ENCODE measurements at places on chromosomes 6 and 20. TPM values are rescaled to one million over a fixed set of nuclear protein-coding genes. Genes with fewer than 3 reads are reported as not detected.

DNA sequence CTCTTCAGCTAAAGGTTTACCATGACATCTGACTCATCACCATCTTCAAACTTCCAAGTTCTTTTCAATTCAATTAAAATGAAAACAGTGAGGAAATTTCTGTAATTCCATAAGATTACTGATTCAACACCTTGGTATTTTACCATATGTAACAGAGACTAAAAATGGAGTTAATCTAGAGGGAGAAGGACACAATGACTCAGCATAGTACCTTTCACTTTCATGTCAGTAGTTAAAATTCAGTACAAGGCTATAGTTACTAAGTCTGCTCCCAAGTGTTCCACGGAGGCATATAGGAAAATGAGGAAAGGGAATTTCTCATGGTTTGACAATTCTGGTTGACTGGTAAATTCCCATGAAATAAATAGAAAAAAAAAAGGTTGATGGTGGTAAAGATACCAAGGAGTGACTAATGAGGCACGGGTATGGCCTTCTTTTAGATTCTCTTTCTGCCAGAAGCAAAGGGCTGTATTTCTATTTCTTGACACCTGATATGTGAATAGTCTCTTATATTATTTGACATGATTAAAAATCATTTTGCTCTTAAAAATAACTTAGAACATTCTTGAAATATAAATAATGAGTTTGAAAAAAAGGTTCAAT is 526.7 kb upstream of the ADGRB3 start:
- no peak for DNase-seq
- no peaks in the 10 kb centered on the region for H3K4me1 ChIP-seq
- H3K27me3 ChIP-seq = no peaks in the 10 kb centered on the region
- no peak overlapping the region for H3K4me3 ChIP-seq
- H3K36me3 ChIP-seq = no peaks in the 10 kb centered on the region
- no peak overlapping the region for H3K27ac ChIP-seq

DNA sequence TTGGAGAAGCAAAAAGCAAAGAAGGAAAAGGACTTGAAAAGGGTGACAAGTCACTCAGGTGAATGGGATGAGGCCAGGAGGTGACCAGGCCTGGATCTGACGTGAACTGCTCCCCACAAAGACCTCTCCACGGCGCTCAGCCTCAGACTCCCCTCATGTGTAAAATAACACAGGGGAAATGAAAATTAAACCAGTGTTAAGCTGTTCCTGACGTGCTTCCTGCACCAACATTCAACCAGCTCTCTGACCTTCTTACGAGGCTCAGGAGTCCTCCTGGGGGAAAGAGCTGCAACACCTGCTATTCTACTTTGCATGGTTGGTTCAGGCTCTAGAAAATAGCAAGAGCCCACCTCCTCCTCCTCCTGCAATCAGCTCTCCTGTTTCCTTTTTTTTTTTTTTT is 256.7 kb downstream of the ATXN1 start:
- no peak for DNase-seq
- H3K36me3 ChIP-seq = no peaks in the 10 kb centered on the region
- no peak overlapping the region for H3K4me3 ChIP-seq
- H3K27ac ChIP-seq = no peak overlapping the region

DNA sequence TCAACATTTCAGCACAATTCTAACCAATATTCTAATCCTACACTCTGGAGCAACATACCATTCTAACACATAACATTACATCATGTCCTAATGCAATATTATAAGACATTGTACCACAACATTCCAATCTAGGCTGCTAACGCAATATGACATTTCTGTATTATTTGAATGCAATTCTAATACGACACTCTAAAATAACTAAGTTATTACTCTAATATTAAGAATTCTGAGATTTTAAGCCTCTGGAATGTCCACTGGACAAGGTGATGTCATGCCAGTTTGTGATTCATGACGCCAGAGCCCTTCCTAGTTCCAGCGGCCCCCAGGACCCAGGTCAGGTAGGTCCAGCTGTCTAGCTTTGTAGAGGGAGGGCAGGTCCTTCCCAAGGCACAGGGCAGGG is 69.7 kb upstream of the SIRPA start:
- H3K36me3 ChIP-seq = no peaks in the 10 kb centered on the region
- H3K4me1 ChIP-seq = no peaks in the 10 kb centered on the region
- H3K27ac ChIP-seq = no peak overlapping the region
- no peaks in the 10 kb centered on the region for H3K27me3 ChIP-seq
- no peak for DNase-seq

GRCh38 chr20:17904027-17904426 is 64.6 kb downstream of the SNX5 start:
- no peak overlapping the region for H3K4me3 ChIP-seq
- H3K27me3 ChIP-seq = no peaks in the 10 kb centered on the region
- no peak overlapping the region for H3K27ac ChIP-seq

- no peaks in the 10 kb centered on the region for H3K27me3 ChIP-seq
- peak; percentile 35 for DNase-seq
- H3K36me3 ChIP-seq = no peaks in the 10 kb centered on the region
- no peak overlapping the region for H3K4me3 ChIP-seq
- H3K4me1 ChIP-seq = no peaks in the 10 kb centered on the region
These were observed 33.7 kb downstream of the SLC9A8 start for GRCh38 chr20:49846206-49846807.

GRCh38 chr20:62423326-62423706 is 4.0 kb downstream of the RBBP8NL start:
- no peaks in the 10 kb centered on the region for H3K27me3 ChIP-seq
- no peak for DNase-seq
- H3K4me1 ChIP-seq = no peaks in the 10 kb centered on the region
- no peak overlapping the region for H3K27ac ChIP-seq

- no peak overlapping the region for H3K27ac ChIP-seq
- no peak for DNase-seq
- no peaks in the 10 kb centered on the region for H3K4me1 ChIP-seq
- H3K4me3 ChIP-seq = no peak overlapping the region
- H3K27me3 ChIP-seq = peaks cover 7% of the 10 kb centered on the region
- H3K36me3 ChIP-seq = no peaks in the 10 kb centered on the region
These were observed 44.6 kb upstream of the TBC1D7 start for GRCh38 chr6:13372688-13373487.

- H3K27ac ChIP-seq = no peak overlapping the region
- DNase-seq = no peak
- no peaks in the 10 kb centered on the region for H3K4me1 ChIP-seq
- no peaks in the 10 kb centered on the region for H3K36me3 ChIP-seq
- H3K27me3 ChIP-seq = no peaks in the 10 kb centered on the region
These were observed 632.9 kb downstream of the MAFB start for GRCh38 chr20:40056171-40056570.

DNA sequence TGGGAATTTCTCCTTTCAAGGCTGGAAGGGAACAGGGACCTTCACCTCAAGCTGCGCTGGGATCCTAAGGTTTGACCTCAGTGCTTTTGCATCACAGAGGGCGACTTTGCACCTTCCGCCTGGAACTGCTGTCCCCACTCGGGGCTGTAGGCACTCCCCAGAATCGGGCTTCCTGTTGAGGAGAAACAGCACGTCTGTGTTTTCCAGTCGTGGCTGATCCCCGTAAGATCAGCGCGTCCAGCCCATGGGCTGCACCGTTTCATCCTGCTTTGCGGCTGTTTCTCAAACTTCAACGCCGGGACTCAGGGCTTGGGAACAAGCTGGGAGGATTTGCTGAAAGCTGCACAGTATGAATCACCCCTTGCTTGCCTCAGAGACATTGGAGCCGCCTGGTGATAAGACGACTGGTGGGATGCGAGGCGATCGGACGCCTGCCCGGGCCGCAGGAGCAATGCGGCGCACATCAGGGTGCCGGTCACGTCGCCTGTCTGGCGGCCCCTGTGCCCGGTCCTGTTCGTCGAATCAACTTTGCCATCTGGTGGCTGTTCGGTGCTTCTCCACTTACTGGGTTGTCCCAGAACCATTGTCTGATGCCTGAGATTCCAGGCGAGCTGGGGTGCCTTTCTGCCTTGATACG is 53.6 kb upstream of the FRMD1 start:
- no peak overlapping the region for H3K27ac ChIP-seq
- no peaks in the 10 kb centered on the region for H3K36me3 ChIP-seq
- H3K4me3 ChIP-seq = no peak overlapping the region
- H3K4me1 ChIP-seq = peaks cover 7% of the 10 kb centered on the region

Gene IL17A
- total RNA-seq = not detected

Data from Panc1 (cell line).